Natural killer cell (primary cell): ENCODE measurements at places on chromosomes 11 and 22.

DNA sequence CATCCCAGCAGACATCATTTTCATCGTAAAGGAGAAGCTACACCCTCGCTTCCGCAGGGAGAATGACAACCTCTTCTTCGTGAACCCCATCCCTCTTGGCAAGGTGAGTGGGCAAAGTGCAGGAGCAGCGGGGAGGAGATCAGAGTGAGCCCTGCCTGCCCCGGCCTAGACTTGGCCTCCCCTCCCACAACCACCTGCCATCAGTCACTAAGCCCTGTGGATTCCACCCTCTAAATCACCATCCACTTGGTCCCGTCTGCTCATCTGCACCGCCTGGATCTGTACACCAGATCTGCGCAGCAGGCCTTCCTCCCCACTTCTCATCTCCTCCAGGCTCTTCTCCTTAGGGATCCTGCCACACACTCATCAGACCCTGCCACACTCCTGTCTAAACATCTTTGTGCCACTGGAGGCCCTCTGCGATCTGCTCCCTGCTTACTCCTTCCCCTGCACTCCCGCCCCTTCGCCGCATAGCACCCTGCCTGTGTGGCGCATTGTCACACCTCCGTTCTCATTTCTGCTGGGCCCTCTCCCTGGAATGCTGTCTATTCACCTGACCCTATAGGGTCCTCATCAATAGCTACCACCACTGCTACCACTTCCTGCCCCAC lies 14.2 kb downstream of the UCP2 start:
- DNase-seq, result peak; percentile 31

DNA sequence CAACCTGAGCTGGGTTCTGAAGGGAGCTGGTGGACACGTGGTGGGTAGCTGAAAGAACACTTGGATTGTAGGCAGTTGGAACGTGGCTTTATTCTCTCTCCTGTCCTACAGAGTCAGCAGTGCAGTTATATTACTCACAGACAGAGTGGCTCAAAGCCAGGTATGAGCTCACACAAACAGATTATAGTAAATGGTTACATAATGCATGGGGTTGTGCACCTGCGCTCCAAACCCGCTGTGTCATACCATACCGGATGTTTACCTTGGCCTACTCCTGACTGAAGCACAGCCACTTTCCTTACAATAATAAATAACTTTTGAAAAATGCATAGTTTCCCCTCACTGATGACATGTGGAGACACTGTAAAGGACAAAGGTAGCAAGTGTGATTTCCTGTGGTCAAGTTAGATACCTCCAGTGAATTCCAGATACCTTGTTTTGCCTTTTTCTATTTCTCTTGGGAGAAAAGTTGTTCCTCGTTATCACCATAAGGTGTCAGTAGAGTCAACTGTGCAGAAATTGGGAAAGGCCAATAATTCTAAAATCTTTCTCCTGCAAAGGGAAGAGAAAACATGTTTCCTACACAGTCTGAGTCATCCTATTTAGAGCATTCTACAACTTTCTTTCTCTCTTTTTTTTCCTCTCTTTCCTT lies 13.5 kb downstream of the MS4A6A start:
- peak; percentile 6 for DNase-seq

GRCh38 chr11:111836721-111837120 lies 34.7 kb downstream of the ALG9 start:
- DNase-seq, result no peak

DNA sequence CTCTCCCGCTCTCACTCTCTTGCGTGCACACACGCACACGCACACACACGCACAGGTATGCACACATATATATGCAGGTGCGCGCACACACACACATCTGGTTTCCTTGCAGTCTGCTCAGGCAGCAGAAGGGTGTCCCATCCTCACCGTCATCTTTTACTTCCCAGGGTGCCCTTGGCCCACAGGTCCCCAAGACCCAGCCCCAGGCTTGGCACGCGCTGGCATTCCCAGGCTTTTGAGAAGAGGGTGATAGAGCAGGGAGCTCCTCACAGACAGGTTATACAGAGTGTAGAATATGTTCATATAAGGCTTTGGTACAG lies 52.0 kb upstream of the SPATA19 start:
- no peak for DNase-seq

- no peak for DNase-seq
Measured at GRCh38 chr11:33412241-33412640, 155.1 kb downstream of the HIPK3 start.
